ENCODE measurements at places on chromosomes 12 and 14. TPM values are rescaled to one million over a fixed set of nuclear protein-coding genes. Genes with fewer than 3 reads are reported as not detected.

Gene ASCL4
- not detected for polyA plus RNA-seq

DNA sequence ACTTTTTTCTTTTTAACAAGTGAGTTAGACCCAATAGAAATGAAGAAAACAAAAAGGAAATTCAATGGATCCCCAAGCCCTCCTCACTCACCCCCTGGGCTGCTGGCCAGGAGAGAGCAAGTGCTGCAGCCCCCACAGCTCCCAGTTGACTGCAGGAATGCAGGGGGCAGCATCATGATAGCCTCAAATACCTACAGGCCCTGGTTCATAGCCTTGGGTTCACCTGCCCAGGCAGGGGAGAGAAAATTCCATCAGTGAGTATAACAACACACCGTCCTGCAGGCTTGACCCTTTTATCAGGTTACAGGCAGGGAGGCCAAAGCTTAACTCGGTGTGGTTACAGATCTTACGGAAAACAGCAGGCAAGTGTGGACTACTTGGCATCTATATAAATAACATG is 76.3 kb downstream of the PHLDA1 start:
- no peak overlapping the region for H3K27ac ChIP-seq
- peaks cover 40% of the 10 kb centered on the region for H3K4me1 ChIP-seq
- DNase-seq, result no peak
- H3K36me3 ChIP-seq, result no peaks in the 10 kb centered on the region

Gene CMKLR1
- polyA plus RNA-seq, result 3.1 TPM

GRCh38 chr14:49058511-49058910 is 527.7 kb downstream of the RPS29 start:
- H3K4me3 ChIP-seq, result no peak overlapping the region
- no peak overlapping the region for H3K27ac ChIP-seq
- no peaks in the 10 kb centered on the region for H3K36me3 ChIP-seq
- no peak for DNase-seq
- peaks cover 5% of the 10 kb centered on the region for H3K4me1 ChIP-seq

Gene OVCH1
- polyA plus RNA-seq, result not detected

DNA sequence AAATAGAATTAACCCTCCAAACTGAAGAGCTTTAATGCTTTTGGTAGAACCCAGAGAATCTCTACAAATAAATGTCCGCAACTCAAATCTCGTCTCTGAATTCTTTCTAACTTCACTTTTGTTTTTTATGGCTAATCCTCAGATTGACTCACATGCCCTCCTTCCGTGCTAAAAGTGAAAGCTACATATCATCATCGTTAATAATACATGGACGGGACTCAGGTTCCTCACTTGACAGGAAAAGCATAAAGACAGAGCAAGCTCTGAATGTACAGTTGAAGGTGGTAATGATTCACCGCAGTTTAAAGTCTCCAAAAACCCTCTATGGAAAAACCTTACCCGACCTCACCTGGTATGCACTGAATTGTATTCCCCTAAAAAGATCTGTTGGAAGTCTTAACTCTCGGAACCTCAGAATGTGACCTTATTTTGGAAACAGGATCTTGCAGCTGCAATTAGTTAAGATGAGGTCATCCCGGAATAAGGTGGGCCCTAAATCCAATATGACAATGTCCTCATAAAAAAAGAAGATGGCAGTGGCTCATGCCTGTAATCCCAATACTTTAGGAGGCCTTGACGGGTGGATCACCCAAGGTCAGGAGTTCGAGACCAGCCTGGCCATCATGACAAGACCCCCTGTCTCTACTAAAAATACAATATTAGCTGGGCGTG is 147.4 kb upstream of the FOXN3 start:
- H3K4me1 ChIP-seq, result no peaks in the 10 kb centered on the region
- no peak overlapping the region for H3K27ac ChIP-seq
- DNase-seq, result no peak
- no peaks in the 10 kb centered on the region for H3K36me3 ChIP-seq
- no peaks in the 10 kb centered on the region for H3K27me3 ChIP-seq

Measured in hepatocyte (in vitro differentiated cells).